Neural progenitor cell (in vitro differentiated cells): ENCODE measurements at places on chromosomes 4 and X.

- DNase-seq, result peak; percentile 41
These were observed 877 bp downstream of the GPRASP1 start for GRCh38 chrX:102652031-102652688.

DNA sequence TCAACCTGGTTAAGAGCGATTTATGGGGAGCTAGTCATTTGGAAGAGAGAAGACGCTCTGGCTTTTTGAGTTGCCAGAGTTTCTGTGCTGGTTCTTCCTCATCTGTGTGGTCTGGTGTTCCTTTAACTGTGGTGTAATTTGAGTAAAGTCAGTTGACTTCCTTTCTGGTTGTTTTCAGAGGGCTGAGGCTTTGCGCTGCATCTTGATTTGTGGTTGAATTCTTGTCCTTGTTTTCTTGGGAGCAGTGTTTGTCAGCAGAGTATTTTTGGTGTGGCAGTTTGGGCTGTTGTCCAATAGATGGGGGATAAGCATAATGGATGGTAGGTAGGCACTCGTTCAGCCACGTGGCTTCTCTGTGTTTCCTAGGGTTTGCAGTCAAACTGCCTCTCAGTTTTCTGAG, 2143.2 kb upstream of the TENM3 start:
- DNase-seq, result no peak

- no peak for DNase-seq
These were observed 334.1 kb downstream of the ZNF674 start for GRCh38 chrX:46211079-46211478.

- DNase-seq, result no peak
These were observed 422.5 kb downstream of the ZIC3 start for GRCh38 chrX:137988470-137988869.

GRCh38 chr4:145679991-145680455, at the start of gene C4orf51:
TSS of gene C4orf51 (plus strand) at chr4:145680146. CDS start at chr4:145680204, 58 bp downstream.
- no peak for DNase-seq

DNA sequence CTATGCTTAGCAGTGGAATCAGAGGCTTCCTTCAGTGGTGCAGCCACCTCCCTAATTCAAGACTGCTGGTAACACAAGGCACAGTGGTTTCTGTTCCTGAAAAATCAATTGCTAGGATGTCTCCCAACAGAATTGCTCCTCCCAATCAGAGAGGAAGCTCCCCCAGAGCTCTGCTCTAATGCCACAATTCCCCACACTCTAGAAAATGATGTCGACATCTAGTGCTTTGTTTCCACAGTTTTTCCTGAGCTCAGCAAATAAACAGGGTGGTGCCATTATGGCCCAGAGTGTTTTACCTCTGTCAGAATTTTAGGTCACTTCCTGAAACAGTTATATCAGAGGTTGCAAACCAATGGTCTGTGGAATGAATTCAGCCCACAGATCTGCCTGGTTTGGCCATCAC, 24.7 kb downstream of the TAB3 start:
- DNase-seq, result no peak

DNA sequence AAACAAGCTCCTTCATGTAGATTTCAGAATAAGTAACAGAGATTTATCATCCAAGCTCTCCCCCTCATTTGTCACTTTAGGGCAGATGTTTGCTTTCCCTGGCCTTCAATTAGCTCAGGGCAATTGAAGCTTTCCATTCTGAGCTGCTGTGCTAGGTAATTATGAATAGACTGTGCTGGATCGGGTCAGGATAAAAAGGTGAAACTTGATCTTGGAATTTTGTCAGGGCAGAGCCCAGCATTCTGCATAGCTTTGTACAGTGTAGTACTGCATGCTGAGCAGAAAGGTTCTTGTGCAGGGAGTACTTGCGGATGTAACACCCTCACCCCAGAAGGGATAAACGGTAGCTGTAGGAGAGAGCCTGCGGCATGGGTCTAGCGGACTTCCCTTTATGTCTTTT, 64.0 kb upstream of the CLDN34 start:
- no peak for DNase-seq

DNA sequence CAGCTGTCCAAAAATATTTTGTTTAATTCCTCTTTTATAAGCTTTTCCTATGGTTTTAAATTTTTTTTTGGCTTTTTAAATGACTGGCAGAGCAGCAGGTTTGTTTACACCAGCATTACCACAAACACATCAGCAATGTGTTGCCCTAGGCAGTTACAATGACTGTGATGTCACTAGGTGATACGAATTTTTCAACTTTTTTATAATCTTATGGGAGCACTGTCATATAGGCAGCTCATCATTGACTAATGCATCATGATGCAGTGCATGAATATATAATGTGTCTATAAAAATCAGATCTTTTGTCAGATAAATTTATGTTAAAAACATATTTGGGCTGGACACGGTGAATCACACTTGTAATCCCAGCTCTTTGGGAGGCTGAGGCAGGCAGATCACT, 231.6 kb upstream of the SLIT2 start:
- DNase-seq, result no peak

DNA sequence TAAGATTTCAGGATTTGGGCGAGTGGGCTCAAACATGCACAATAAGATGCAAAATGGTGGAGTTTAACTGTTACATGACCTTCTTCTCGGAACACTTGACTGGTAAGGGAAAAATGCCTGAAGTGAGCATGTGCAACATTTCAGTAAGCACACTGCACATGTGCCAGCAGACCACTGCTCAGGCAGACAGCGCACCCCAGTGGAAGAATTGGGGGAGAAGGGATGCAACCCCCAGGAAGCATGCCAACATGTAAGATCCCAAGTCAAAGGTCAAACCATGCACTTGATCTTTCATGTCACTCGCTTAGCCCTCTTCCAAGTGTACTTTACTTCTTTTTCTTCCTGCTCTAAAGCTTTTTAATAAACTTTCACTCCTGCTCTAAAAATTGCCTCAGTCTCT, 256.3 kb downstream of the CENPC start:
- peak; percentile 52 for DNase-seq

GRCh38 chr4:38284294-38285030, 324.3 kb downstream of the PTTG2 start:
- no peak for DNase-seq

GRCh38 chr4:181685911-181686310, 557.3 kb upstream of the TENM3 start:
- DNase-seq, result no peak

DNA sequence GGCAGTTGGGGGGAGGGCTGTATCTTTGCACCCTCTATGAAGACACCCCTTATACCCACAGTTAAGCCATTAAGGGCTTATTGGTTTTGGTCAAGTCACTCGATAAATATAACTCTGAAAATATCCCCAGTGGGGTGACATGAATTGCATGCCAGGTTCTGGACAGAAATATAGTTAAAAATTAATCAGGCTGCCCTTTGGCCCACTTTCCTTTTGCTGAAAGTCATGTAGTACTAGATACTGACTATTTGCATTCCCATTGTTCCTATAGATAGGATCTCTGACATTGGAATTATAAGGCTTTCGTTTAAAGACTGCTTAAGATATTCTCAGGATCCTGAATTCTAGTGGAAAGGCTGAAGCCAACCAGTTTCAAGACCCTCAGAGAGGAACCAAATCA, 43.5 kb upstream of the LAMP2 start:
- DNase-seq, result no peak

- no peak for DNase-seq
These were observed 4.0 kb upstream of the EGF start for GRCh38 chr4:109908731-109909130.

- DNase-seq, result no peak
These were observed 205.5 kb upstream of the NUDT6 start for GRCh38 chr4:123127875-123128274.

GRCh38 chr4:101835121-101835904, 44.8 kb downstream of the BANK1 start:
- no peak for DNase-seq

DNA sequence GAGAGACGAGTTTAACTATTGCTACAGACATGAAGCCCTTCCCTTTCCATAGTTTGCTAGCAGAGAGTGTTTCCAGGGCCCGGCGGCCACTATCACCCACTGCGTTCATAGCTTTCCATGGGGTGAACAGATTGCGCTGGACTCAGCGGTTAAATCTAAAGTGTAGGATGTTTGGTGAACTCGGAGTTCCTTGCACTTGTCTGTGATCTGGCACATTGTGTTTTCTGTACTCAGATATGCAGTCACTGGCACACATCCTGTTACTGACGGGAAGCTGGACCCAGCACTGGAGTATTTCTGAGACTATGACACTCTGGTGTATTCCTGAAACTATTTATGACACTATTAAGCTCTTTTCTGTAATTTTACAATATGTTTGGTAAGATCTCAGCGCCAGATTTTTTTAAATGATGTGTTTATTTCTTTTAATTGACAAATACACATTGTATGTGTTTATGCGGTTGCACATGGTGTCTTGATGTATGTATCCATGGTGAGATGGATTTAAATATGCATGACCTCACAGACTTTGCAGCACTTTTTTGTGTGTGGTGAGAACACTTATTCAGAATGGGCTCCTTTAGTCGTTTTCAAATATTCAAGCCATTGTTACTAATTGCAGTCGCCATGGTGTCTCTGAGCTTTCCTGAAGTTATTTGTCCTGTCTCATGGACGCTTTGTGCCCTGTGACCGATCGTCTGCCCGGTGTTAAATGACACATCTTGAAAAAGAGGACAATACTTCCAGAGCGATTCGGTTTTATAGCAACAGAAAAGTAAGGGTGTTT, 14.1 kb downstream of the CD99 start:
- DNase-seq, result no peak

GRCh38 chr4:166435449-166435848, 562.4 kb downstream of the TLL1 start:
- DNase-seq, result no peak

GRCh38 chr4:7171191-7171900, 21.0 kb upstream of the SORCS2 start:
- DNase-seq, result no peak

DNA sequence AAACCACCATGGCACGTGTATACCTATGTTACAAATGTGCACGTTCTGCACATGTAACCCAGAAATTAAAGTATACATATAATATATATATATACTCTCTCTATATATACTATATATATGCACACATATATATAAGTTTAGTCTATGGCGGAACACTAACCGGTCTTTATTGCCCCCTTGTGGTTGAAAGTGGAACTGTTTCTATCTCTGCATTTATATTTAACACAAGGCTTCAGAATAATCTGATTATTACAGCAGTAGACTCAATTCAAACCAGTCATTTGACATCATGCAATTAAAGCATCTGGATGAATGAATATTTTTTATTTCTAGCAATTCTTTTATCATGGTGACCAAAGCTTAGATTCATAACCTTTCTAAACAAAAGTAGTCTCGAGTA, 14.6 kb downstream of the RAB9B start:
- DNase-seq, result peak; percentile 69
